ENCODE measurements at places on chromosomes 16 and 17. TPM values are rescaled to one million over a fixed set of nuclear protein-coding genes. Genes with fewer than 3 reads are reported as not detected.

GRCh38 chr17:34579979-34580684 lies 750 bp downstream of the TMEM132E start:
- no peak for DNase-seq

DNA sequence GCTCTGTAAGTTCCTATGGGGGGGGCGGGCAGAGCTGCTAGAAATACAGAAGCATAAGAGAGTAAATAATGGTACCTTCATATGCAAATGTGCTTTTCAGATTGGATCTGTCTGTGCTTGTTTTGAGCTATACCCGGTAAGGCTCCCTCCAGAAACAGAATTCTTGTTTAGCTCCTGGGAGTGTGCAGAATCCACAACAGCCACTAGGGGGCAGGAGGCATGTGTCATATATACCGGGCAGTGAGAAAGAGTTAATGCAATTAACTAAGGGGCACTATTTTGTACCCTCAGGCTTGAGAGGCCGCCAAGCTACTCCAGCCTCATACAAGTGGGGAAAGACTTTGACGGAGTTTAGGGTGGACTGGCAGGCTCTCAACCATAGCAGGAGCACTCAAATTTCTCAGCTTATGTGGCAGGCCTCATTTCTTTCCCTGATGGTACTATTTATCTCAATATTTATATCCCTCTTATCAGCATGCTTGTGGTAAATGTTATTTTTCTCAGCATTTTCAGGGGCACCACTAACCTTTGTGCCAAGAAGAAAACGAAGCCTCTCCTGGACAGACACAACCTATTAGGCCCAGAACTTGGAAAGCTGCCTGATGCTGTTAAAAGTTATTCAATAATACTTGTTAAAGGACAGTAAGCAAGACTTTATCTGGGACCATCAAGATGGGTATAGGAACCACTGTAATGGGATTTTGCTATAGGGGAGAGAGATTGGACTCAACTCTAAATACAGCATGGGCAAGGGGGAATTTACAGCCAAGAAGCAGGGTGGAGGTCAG lies 10.7 kb upstream of the CENPV start:
- peak; percentile 89 for DNase-seq

GRCh38 chr17:43010667-43011308 lies 4.2 kb downstream of the IFI35 start:
- no peak for DNase-seq

GRCh38 chr16:53666786-53667415 lies 36.8 kb downstream of the RPGRIP1L start:
- no peak for DNase-seq

DNA sequence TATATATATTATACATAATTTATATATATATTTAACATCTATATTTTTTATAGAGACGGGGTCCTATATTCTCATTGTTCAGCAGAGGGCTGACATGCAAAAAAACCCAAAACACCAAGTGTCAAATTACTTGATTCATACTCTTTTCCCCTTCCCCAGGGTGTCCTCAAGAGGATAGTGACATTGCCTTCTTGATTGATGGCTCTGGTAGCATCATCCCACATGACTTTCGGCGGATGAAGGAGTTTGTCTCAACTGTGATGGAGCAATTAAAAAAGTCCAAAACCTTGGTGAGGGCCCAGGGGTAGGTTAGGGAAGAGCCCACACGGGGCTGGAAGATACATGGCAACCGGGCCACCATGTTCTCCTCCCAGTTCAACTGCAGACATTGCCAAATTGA lies 11.0 kb downstream of the ITGAM start:
- no peak for DNase-seq

- DNase-seq = no peak
Measured at GRCh38 chr16:86733546-86734254, 155.4 kb downstream of the FOXL1 start.

- DNase-seq = no peak
Measured at GRCh38 chr17:73616873-73617404, 27.3 kb downstream of the SDK2 start.

The HSPB9 gene
- total RNA-seq = not detected

The NPIPB2 gene
- total RNA-seq = 9.2 TPM

The SKAP1 gene
- total RNA-seq = 0.59 TPM

The PDILT gene
- total RNA-seq = not detected

The TACO1 gene
- total RNA-seq = 12.6 TPM

The CPHXL2 gene
- not detected for total RNA-seq

The CDR2L gene
- total RNA-seq = 13.7 TPM

The WNT9B gene
- total RNA-seq = not detected

Data from tibial nerve (tissue), 4 donors.